Right renal pelvis (tissue), 4 donors: ENCODE measurements at places on chromosomes 1 and 21.

- no peak for DNase-seq
Observed at GRCh38 chr21:45167796-45168222, 93.4 kb downstream of the ADARB1 start.

DNA sequence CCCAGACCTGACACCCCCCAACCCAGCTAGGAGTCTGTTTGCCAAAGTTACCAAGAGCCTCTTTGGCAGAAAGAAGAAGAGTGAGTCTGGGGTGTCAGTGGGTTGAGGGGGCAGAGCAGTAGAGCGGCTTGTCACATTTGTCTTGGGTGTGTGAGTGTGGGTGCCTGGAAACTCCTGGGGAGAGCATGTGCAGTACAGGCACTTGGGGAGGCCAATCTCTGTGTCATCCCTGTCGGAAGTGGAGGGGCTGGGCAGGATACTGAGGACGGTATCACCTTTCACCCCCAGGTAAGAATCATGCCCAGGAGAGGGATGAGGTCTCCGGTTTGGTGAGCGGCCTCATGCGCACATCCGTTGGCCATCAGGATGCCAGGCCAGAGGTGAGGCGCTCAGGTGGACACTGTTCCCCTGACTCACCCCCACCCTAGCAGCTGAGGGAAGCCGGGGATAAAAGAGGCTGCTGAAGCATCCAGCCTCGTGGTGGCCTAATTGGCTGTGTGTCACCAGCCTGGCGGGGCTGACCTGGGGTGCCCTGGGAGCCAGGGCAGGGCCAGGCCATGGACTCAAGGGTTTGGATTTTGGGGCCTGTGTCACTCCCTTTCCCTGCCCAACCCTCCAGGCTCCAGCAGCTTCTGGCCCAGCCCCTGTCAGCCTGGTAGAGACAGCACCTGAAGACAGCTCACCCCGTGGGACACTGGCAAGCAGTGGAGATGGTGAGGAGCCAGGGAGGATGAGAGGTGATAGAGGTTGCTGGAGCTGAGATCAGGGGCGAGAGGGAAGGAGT is 3.3 kb downstream of the PLK3 start:
- no peak for DNase-seq

- DNase-seq, result no peak
Observed at GRCh38 chr1:108192581-108192980, 7.6 kb downstream of the SLC25A24 start.

GRCh38 chr1:32426489-32427255 is 32.4 kb upstream of the BSDC1 start:
- no peak for DNase-seq

GRCh38 chr1:230898144-230898543 is 29.8 kb upstream of the C1orf198 start:
- DNase-seq, result no peak

DNA sequence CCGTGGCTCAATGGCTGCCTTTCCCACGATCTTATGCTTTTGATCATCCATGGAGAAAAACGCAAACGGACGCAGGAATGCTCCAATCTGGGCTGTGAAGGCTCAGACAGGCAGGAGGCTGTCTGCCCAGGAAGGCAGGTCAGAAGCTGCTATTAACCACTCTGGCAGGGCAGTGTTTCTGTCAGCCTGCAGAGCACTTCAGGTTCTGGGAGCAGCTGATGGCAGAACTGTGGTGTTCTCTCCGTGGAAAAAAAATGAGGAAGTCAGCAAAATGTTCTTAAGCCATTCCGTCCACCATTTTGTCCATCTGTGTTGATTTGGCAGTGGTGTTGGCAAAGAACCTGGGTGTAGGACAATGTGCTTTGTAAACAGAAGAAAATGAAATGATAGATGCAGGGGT is 91.7 kb downstream of the SIM2 start:
- DNase-seq, result no peak

- DNase-seq, result no peak
Observed at GRCh38 chr21:31983554-31983953, 110.7 kb downstream of the HUNK start.
